ENCODE measurements at places on chromosomes 1 and 21.

- no peak for DNase-seq
Observed at GRCh38 chr1:26831546-26832248, 5.2 kb downstream of the ZDHHC18 start.

DNA sequence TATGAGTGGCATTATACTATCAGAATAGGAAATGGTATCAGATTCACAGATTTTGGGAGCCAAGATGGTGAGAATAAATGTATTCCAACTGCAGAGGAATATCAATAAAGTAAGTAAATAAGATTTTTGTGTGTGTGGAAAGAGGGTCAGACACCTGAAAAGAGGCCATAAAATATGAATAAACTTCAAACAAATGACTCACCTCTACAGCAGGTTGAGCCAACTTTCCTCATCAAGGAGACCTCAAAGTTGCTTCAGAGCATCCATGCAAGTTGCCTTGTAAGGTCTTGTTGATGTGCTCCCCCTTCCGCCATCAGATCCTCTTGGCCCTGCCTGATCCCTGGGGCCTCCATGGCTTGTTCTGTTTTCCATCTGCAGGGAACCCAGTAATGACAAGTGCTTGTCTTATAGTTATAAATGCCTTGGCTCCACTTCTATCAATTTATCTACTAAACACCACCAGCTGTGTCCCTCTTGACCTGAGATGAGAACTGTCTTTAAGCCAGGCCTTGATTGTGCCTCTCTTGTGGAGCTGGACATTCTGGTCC, 775.6 kb downstream of the LTN1 start:
- no peak for DNase-seq

DNA sequence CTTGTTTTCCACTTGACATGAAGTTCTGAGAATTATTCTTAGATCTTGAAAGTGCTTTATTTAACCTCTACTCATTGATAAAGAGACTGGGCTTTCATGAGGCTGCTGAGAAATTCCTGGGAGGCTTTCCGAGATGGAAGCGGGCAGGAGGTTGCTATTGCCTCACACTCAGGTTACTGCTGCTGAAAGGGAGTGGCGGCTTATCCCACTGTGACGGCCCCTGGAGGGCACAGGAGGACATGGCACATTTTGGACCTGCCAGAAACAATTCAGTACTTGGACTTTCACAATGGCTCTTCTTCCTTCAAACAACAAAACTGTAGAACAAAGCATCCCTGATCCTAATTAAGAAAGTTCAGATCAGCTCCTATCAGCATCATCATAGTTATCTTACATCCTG, 16.2 kb upstream of the MARK1 start:
- no peak for DNase-seq

- no peak for DNase-seq
Observed at GRCh38 chr1:117672756-117673155, 66.9 kb downstream of the TENT5C start.

GRCh38 chr1:1461721-1462317, 9.7 kb upstream of the ATAD3B start:
- DNase-seq = no peak

DNA sequence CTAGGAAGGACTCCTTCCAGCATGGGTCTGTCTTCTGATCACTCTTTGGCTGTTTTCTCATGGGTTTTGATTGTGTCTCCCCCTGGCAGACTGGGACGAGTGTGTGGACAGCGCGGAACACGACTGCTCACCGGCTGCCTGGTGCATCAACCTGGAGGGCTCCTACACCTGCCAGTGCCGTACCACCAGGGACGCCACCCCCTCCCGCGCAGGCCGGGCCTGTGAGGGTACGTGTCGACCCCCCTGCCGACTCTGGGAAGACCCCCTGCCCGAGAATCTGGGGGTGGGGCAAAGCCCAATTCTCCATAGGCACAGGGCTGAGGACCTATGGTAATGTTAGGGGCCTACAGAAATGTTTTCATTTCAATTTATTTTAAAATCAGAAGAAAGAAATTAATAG, 38.4 kb downstream of the UMODL1 start:
- DNase-seq = no peak

Data from CD4-positive, CD25-positive, alpha-beta regulatory T cell (primary cell).